ENCODE measurements at places on chromosomes 6 and 20. TPM values are rescaled to one million over a fixed set of nuclear protein-coding genes. Genes with fewer than 3 reads are reported as not detected.

DNA sequence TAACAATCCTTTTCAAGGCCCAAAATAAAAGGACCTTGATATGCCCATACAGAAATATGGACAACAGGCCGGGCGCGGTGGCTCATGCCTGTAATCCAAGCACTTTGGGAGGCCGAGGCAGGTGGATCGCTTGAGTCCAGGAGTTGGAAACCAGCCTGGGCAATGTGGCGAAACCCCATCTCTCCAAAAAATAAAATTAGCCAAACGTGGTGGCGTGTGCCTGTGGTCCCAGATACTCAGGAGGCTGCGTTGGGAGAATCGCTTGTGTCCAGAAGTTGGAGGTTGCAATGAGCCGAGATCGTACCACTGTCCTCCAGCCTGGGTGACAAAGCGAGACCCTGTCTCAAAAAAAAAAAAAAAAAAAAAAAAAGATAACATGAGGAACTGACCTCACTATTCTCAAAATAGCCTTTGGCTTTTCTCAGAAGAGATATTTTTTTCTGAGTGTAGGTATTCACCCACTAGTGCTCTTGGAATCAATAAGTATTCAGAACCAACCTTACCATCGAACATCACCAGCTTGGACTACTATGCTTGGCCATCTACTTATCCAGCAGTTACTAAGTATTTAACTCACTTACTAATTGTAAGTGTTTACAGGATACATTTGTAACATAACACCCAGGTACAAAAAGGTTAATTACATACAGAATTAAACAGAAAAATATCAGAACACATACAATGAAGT, 99.2 kb downstream of the OR2B2 start:
- DNase-seq, result no peak
- peak overlapping the region; percentile 47 for H3K27ac ChIP-seq
- no peaks in the 10 kb centered on the region for H3K27me3 ChIP-seq
- H3K4me3 ChIP-seq, result peak overlapping the region; percentile 48
- H3K4me1 ChIP-seq, result peaks cover 33% of the 10 kb centered on the region

DNA sequence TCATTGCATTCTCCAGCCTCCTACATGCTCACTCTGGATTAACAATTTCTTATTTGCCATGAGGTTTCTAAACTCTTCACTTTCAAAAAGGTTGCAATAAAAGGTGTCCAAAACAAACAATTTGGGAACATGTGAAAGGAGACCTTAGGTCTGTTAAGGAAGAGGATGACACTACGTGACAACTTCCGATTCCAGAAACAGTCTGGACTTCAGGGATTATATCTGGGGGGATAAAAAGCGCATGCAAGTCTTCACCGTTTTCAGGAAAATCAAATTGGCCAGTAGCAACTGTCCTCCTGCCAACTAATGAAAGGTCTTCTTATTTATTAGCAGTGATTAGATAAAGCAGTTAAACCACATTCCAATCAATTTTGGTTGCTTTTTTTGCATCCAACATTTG, 1.8 kb downstream of the ZDHHC14 start:
- no peak overlapping the region for H3K27ac ChIP-seq
- peak overlapping the region; percentile 89 for H3K4me3 ChIP-seq
- H3K36me3 ChIP-seq, result no peaks in the 10 kb centered on the region
- peaks cover 28% of the 10 kb centered on the region for H3K27me3 ChIP-seq
- H3K4me1 ChIP-seq, result peaks cover 16% of the 10 kb centered on the region
- DNase-seq, result no peak

DNA sequence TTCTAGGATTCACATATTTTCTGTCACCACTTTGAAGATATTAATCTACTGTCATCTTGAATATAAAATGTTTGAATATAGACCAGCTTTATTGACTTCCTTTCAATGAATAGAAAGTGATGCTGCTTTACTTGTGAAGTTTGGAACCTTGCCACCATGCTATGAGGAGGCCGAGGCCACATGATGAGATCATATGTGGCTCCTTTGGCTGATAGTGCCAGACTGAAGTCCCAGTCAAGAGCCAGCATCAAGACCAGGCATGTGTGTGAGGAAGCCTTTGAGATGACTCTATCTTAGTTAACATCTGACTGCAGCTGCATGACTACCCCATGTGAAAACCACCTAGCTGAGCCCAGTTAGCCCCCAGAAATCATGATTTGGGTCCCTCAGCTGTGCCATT, 169.5 kb downstream of the OTOR start:
- H3K4me3 ChIP-seq, result no peak overlapping the region
- H3K36me3 ChIP-seq, result no peaks in the 10 kb centered on the region
- no peak for DNase-seq
- H3K4me1 ChIP-seq, result peaks cover 5% of the 10 kb centered on the region
- no peak overlapping the region for H3K27ac ChIP-seq

GRCh38 chr20:10633718-10634117, 40.1 kb downstream of the JAG1 start:
- no peak for DNase-seq
- no peak overlapping the region for H3K4me3 ChIP-seq
- H3K4me1 ChIP-seq, result peaks cover 95% of the 10 kb centered on the region
- no peak overlapping the region for H3K27ac ChIP-seq
- no peaks in the 10 kb centered on the region for H3K36me3 ChIP-seq

CNR1 gene
- total RNA-seq, result 0.26 TPM

DNA sequence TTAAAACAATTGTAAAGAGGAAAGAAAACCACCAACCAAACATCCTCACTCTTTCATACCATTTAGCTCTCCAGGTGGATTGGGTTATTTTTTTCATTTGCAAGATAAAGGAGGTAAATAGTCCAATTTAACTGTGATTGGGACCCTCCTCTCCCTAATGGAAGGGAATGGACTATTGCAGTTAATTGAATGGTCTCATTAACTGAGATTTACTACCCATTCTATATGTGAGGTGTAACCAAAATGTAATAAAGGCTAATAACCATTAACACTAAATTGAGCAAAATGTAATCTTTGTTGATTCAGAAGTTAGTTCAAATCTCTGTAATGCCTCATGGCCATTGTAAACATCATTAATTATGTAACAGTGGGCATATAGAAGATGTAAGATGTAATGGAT, 105.0 kb downstream of the KLHL32 start:
- no peaks in the 10 kb centered on the region for H3K27me3 ChIP-seq
- no peak overlapping the region for H3K4me3 ChIP-seq
- no peaks in the 10 kb centered on the region for H3K36me3 ChIP-seq
- no peak overlapping the region for H3K27ac ChIP-seq
- DNase-seq, result no peak
- no peaks in the 10 kb centered on the region for H3K4me1 ChIP-seq

DNA sequence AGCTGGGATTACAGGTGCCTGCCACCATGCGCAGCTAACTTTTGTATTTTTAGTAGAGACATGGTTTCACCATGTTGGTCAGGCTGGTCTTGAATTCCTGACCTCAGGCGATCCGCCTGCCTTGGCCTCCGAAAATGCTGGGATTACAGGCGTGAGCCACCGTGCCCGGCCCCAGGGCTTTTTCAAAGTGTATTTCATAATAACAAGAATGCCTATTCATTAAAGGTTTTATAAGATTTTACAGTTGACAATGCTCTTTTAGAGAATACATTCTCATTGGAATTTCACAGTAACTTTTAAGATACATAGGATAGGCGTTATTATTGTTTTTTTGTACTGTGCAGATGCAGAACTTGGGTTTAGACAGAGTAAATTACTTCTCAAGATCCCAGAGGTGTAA, 52.6 kb upstream of the PTPRK start:
- H3K27ac ChIP-seq, result no peak overlapping the region
- no peak for DNase-seq
- H3K36me3 ChIP-seq, result no peaks in the 10 kb centered on the region
- H3K4me1 ChIP-seq, result peaks cover 8% of the 10 kb centered on the region
- H3K4me3 ChIP-seq, result no peak overlapping the region

GRCh38 chr6:106168097-106168888, 82.2 kb downstream of the PRDM1 start:
- H3K4me3 ChIP-seq, result no peak overlapping the region
- H3K27ac ChIP-seq, result no peak overlapping the region
- H3K27me3 ChIP-seq, result no peaks in the 10 kb centered on the region
- no peak for DNase-seq
- no peaks in the 10 kb centered on the region for H3K36me3 ChIP-seq
- H3K4me1 ChIP-seq, result peaks cover 45% of the 10 kb centered on the region

- H3K27ac ChIP-seq, result peak overlapping the region; percentile 69
- H3K4me3 ChIP-seq, result no peak overlapping the region
- H3K36me3 ChIP-seq, result no peaks in the 10 kb centered on the region
- no peak for DNase-seq
- peaks cover 8% of the 10 kb centered on the region for H3K4me1 ChIP-seq
- no peaks in the 10 kb centered on the region for H3K27me3 ChIP-seq
These were observed 51.5 kb downstream of the HBS1L start for GRCh38 chr6:135002974-135003703.

WFDC11 gene
- total RNA-seq, result not detected

GRCh38 chr6:33634161-33634727, 13.1 kb downstream of the ITPR3 start:
- peaks cover 16% of the 10 kb centered on the region for H3K4me1 ChIP-seq
- peak; percentile 63 for DNase-seq
- no peak overlapping the region for H3K27ac ChIP-seq
- no peaks in the 10 kb centered on the region for H3K36me3 ChIP-seq
- H3K4me3 ChIP-seq, result peak overlapping the region; percentile 68

DNA sequence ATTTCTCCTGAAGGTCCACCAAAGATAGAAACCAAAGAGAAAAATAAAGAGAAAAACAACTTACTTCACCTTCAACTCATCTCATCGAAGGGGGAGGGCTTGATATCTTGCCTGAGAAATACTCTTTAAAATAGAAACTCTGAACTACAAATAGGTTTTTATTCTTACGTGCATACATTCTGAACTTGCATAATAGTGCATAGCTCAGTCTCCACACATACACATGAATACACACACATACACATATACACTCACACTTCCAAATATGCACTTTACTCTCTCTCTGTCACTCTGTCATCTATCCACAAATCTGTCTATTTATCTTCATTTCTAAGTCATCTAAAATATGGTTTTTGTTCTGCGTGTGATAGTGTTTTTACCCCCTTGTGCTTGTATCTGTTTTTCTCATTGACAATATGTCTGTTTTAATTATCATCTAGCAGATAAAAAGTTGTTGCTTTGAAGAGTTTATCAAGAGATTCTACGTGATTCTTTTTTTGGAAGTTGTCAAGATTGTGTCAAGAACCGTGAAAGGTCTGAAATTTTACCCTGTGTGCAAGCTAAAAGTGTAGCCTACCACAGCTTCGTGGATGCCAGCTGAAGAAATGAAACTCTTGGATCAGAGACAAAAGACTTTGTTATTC, 468.8 kb downstream of the EPM2A start:
- no peaks in the 10 kb centered on the region for H3K27me3 ChIP-seq
- no peaks in the 10 kb centered on the region for H3K36me3 ChIP-seq
- H3K4me1 ChIP-seq, result peaks cover 9% of the 10 kb centered on the region
- no peak overlapping the region for H3K4me3 ChIP-seq

DNA sequence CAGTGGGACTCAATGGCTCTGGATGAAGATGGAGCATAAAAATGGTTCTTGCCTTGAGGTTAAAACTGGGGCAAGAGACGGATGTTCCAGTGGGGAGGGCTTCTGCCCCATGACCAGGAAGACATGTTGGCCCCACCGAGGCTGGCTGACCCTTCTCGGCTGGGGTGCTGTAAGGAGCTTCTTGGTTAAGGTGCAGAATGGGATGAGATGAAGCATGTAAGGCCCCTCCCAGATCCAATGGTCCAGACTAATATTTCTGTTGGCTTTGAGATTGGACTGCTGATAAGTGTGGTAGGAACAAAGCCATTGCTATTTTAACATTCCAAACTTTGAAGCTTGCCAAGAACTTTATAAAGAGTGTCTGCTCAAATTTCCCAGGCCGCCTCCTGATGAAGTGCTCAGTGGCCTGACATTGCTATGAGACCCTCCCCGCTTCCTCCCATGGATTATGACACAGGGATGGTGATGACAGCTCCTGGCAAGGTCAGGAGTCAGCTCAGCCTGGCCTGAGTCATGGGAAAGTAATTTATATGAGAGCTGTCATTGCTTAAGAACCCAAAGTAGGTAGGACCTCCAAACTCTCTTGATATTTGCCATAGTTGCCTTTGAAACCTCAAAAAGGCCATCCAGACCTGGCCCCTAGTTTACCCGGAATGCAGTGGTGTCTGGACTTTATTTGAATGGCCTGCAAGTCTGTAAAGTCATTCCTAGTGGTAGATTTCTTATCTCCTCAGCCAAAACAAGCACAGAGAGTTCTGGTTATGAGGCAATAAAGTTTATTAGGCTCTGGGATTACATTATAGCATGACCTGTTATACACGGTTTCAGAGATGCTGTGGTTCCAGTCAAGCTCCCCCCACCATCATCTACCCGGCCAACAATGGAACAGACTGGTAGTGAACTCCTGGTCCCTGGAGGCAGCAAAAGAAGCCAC, 55.2 kb downstream of the TGM2 start:
- no peak for DNase-seq
- H3K27ac ChIP-seq, result no peak overlapping the region
- H3K4me3 ChIP-seq, result no peak overlapping the region
- H3K4me1 ChIP-seq, result no peaks in the 10 kb centered on the region
- no peaks in the 10 kb centered on the region for H3K27me3 ChIP-seq

DNA sequence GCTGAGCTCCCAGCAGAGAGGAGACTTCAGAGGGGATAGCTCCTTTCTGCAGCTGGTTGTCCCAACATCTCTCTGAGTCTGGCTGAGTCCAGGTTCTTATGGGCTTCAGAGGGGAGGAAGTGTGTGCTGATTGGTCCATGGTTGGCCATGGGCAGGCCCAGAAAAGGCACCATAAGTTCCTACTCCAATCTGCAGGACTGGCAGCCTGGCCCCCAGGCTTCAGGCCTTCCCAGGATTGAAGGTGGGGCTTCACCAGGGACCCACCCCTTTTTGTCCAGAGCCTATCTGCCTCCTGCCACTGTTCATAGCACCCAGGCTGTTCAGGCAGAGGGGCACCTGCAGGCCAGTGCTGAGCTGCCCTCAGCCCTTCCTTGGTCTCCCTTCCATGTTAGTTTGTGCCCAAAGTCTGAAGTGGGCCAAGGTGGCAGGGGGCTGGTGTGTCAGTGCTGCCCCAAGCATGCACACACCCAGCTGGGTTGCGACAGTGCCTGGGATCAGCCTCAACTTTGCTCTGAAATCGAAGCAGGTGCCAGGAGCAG, 21.6 kb upstream of the TOP1 start:
- no peak for DNase-seq
- no peaks in the 10 kb centered on the region for H3K27me3 ChIP-seq
- no peaks in the 10 kb centered on the region for H3K36me3 ChIP-seq
- H3K4me3 ChIP-seq, result no peak overlapping the region
